ENCODE measurements at places on chromosomes 4 and X.

DNA sequence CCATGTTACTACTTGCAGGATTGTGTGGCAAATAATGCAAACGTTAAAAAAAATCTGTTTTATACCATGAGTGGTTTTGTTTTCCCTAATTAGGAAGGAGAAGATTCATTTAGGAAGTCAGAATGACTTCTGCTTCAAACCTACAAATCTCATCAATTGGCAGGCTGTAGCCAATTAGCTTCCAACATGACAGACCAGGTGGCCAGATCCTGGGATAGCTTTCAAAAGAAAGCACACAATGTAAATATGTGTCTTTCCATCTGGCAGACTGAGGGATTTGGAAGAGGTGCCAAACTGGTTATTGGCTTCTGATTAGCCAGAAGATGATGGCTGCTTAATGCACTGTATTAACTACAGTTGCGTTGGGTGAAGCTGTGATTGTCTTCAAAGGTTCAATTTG, 432.8 kb downstream of the ANKRD50 start:
- DNase-seq, result peak; percentile 39

- no peak for DNase-seq
These were observed 361.4 kb downstream of the TEX13C start for GRCh38 chrX:125681058-125681457.

- no peak for DNase-seq
These were observed 96.4 kb upstream of the SMIM10 start for GRCh38 chrX:134894373-134894895.

- no peak for DNase-seq
These were observed 47.8 kb downstream of the ELF2 start for GRCh38 chr4:139129206-139129605.

GRCh38 chrX:10178866-10179463, 22.2 kb downstream of the CLCN4 start:
- no peak for DNase-seq

- DNase-seq, result peak; percentile 49
These were observed 2.5 kb upstream of the HTRA3 start for GRCh38 chr4:8267077-8267476.

DNA sequence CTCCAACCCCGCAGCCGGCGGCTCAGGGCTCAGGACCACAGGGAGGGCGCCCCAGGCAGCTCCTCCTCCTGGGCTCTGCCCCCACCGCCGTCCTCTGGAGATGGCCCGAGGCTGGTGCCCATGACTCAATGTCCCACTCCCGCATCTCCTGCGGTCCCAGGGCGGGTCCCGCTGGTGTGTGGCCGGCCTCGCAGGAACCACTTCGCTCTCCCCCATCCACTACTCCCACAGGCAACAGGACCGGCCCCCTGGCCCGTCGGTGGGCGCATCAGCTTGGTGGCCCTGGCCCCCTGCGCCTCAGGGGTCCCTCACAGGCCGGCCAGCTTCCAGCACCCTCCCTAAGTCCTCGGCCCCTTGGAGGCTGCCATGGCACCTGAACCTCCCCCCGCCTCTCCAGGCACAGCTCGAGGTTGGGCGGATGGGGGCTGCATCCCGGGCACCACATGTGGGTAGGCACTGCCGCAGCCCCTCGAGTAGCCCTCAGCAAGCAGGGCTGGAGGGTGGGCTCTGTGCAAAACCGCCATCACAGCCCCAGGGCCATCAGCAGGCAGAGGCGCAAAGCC, 22.8 kb upstream of the SPON2 start:
- DNase-seq, result no peak

GRCh38 chr4:42282081-42282901, 115.0 kb upstream of the SHISA3 start:
- peak; percentile 47 for DNase-seq

GRCh38 chr4:88090898-88091297, 67.5 kb downstream of the ABCG2 start:
- no peak for DNase-seq

DNA sequence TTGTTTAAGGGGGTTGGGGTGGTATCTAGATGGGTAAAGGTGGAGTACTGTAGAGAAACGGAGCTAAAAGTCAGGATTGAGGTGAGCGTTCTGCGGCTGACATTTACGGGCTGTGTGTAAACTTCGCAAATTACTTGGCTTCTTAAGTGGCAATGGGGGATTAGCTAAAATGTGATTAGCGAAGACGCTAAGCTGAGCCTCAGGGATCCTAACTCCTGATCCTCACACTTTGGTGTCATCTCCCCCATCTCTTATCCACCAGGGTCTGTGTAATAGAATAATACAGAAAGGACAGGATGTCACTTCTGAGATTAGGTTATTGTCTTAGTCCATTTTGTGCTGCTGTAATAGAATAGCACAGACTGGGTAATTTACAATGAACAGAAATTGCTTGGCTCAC, 10.6 kb upstream of the FAT1 start:
- DNase-seq, result no peak

GRCh38 chr4:336099-336892, 1.3 kb upstream of the ZNF141 start:
- no peak for DNase-seq

GRCh38 chr4:138910195-138910913, 105.2 kb upstream of the NOCT start:
- peak; percentile 53 for DNase-seq

DNA sequence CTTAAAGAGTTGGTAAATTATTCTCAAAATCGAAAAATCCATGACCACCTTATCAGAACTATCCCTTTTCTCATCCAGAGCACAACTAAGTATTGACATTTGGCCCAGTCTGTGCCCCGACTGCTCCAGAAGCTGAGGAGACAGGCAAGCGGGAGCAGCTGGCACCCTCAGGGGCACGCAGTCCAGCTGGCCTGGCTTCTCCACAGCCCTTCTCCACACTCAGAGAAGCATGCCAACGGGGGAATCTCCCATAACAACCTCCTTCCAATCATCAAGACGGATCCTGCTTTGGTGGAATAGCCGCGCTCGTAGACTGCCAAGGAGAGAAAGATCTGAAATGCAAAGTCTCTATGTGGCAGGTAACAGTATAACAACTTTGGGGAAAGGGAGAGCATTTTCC, 85.4 kb downstream of the AFAP1 start:
- no peak for DNase-seq

DNA sequence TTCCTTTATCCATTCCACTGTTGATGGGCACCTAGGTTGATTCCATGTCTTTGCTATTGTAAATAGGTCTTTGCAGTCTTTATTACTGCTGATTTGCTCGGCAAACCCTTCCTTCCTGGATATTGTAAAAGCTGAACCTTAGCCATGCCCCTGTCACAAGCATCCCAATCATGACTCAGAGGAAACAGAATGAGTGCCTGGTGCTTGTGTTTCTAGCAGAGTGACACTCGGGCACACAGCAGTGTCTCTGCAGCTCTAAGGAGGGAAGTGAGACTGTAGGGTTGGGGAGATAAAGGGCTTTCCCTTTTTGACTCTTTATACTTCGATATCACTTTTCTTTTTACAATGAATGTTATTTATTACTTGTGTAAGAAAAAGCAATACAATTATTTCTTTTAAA, 83.3 kb downstream of the AKAP4 start:
- DNase-seq, result no peak

- no peak for DNase-seq
These were observed 15.5 kb upstream of the EDA2R start for GRCh38 chrX:66654411-66654810.

DNA sequence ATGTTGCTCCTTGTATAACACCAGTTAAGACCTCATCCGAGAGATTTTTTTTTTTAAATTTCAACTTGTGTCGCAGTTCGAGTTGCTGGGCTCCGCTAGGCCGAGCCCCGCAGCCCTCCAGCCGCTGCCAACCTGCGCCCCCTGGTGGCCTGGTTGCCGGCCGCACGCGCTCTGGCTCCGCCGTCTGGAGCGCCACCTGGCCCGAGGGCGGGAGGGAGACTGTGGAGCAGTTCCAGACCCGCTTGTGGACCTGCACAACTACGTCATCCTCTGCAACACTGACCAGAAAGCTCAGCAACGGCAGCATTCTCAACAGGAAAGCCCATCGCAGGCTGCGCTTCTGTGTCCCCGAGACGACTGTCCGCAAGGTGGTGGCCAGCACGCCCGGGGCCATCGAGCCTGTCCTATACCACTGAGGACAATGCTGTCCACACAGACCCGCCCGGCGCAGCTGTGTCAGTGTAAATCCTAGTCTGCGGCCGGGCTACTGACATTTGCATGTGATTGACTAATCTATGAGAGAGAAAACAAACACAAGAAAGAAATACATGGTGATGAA, 39.1 kb downstream of the ARL9 start:
- peak; percentile 91 for DNase-seq

GRCh38 chr4:1874201-1874600, 3.0 kb downstream of the NSD2 start:
- no peak for DNase-seq

- DNase-seq, result no peak
These were observed 16.5 kb upstream of the ENPP6 start for GRCh38 chr4:184234155-184234554.

GRCh38 chrX:132482632-132483031, 6.2 kb downstream of the MBNL3 start:
- DNase-seq, result no peak

DNA sequence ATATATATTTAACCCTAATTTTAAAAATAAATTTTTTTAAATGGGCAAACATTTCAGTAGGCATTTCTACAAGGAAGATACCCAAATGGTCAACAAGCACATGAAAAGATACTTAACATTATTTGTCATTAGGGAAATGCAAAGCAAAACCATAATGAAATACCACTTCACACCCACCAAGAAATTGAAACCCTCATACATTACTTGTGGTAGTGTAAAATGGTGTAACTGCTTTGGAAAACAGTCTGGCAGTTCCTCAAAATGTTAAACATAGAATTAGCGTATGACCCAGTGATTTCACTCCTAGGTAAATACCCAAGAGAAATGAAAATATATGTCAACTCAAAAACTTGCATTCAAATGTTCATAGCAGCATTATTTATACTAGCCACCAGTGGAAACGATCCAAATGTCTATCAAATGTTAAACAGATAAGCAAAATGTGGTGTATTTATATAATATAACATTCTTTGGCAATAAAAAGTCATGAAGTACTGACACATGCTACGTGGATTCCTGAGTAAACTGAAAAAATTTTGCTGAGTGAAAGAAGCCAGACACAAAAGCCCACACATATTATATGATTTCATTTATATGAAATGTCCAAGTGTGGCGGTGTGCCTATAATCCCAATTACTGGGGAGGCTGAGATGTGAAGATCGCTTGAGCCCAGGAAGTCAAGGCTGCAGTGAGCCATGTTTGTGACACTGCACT, 16.6 kb downstream of the TRIM2 start:
- DNase-seq, result no peak

DNA sequence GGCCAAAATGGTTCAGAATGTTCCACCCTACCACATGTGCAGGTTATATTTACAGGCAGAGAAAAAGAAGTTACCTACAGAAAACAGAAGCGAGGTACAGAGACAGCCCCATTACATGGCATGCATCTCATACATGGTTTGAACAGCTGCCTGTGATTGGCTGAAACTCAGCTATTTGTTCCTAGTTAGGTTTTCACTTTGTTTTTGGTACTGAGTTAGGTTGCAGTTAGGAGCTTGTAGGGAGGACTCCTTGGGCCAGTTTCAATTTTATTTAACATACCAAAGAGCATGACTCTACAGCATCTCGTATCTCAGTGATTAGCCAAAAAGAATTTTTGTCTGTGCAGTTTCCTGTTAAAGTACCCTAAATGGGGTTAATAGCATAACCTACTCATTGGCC, 392.0 kb downstream of the MAPK10 start:
- no peak for DNase-seq

- DNase-seq, result no peak
These were observed 635.6 kb upstream of the PCDH10 start for GRCh38 chr4:132513491-132513890.

- DNase-seq, result peak; percentile 37
These were observed 112.5 kb upstream of the ATP6AP2 start for GRCh38 chrX:40468033-40468846.

DNA sequence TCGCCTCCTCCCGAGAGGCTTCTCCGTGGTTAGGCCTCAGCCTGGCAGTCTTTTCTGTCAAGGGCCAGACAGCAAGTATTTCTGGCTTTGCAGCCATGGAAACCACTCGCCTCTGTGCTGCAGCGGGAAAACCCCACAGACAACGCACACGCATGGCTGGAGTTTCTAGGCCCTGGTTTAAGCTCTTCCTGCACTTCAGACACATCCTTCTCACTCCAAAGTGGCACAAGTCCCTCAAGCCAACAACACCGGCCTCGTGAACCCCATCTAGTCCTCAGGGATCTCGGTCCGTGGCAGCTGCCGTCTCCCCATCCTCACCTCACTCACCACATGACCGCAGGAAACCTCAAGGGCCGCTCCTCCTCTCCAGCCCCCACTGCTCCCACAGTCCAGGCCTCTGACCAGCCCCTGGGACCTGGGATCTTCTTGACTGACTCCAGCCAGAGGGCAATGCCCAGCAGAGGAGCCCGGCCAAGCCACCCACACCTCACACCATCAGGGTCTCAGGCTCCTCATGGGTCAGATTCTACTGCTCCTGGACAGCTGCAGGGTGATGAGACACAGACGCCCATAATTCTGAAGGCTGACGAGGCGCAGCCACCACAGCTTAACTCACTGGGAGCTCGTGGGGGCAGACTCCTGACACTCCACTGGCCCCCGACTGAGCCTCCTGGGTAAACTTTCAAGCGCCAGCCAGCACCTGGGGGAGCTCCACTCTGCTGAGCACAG, 21.7 kb downstream of the LETM1 start:
- DNase-seq, result no peak

DNA sequence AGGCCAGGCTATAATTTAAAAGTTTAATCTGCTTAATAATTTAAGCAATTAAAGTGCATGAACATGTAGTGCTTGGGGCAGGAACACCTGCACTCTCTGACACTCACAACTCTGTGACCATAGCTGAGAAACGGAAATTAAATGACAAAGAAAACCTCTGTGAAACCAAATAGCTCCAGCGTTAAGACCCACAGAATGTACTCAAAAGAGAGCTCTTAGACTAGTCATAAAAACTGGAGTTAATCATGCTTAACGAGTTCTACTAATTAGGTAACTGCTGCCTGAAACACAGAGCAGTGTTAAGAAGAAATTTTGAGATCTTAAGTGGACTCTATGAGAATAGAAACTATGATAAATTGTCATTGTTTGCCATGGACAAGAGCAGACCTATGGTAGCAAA, 174.4 kb upstream of the SPIN4 start:
- no peak for DNase-seq

DNA sequence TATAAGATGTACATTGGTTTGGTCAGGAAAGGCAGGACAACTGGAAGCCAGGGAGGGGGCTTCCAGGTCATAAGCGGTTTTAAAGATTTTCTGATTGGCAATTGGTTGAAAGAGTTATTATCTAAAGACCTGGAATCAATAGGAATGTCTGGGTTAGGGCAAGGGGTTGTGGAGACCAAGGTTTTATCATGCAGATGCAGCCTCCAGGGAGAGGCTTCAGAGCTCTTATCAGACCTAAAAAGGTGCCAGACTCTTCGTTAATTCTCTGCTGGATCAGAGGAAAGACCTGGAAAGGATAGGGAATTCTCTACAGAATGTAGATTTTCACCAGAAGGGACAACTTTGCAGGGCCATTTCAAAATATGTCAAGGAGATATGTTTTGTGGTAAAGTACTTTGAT, 62.8 kb downstream of the BEX3 start:
- DNase-seq, result no peak
